ENCODE measurements at places on chromosomes 4 and X.

DNA sequence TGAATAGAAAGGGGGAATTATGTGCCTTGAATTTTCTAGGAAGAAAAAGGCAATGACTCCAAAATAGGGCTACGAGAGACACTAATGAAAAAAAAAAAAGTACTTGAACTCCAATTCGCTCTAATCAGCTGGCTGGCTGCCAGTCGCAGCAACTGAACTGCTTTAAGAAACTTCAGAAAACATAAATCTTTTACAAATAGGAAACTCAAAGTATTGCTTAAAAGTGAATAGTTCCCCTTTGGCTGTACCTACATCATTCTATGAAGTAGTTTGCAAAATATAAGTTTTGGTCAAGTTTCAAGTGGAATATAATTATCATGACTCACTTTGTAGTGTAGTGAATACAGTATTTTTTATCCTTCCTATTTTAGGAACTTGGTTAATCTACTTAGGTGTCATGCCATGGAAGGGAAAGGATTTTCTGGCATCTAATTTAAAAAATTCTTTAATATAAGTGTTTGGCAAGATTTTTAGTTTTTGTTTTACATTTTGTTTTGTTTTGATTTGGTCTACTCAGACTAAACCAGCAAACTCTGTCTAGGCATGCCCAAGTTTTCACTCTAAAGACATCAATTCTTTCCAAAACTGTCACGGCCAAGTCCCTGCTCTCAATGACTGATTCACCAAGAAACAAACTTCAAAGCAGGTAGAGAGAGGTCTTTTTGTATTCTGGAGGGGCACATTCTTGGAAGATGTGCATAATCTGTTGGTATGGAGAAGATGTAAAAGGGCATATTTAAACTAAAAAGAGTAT lies 382.4 kb upstream of the GALNT7 start:
- no peak for DNase-seq

GRCh38 chrX:134664202-134664601 lies 5.9 kb upstream of the PLAC1 start:
- DNase-seq = no peak

DNA sequence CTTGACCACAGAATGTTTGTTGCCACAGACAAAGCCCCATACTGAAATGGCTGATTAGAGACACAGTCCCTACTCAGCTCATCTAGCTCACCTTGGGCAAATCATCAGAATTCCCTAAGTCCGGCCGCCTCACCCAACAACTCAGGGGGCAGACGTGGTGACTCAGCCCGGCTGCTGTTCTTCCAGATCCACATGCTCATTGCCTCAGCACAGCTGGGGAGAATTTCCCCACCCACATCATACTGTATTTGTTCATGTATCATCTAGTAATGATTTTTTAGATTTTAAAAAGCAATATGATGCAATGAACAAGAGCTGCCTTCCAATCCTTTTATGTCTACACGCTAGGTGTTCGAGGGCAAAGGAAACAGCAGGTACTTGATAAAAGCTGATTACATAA lies 333.8 kb upstream of the TENM3 start:
- no peak for DNase-seq

DNA sequence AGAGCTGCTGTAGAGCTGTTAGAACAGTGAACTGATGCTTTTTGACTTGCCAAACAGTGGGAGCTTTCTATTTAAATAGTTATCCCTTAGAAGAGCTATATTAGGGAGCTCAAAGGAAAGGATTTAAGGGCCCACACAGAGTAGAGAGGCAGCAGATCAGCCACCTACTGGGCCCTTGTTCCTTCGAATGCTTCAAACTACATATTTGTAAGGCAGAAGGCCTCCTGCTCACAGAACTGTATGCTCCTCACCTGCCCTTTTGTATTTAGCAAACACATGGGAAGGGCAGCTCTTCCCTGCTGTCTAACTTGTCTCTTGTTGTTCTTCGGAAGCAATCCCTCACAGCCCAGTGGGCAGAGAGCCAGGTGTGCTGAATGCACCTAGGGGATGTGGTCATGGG lies 38.0 kb downstream of the IL1RAPL1 start:
- no peak for DNase-seq

DNA sequence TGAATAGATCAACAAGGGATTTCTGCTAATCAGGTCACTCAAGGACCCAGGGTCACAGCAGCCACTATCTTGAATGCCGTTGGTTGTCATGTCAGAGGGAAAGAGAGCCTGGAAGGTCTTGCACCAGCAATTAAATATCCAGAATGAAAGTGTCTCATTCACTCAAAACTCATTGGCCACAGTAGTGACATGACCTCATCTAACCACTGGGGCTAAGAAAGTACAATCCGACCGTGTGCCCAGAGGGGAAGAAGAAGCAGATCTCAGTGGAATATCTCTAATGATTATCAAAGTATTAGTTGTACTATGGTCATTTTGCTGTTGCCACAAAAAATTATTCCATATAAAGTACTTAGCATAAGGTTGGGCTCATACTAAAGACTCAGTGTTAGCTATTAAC lies 210.0 kb downstream of the QDPR start:
- no peak for DNase-seq

DNA sequence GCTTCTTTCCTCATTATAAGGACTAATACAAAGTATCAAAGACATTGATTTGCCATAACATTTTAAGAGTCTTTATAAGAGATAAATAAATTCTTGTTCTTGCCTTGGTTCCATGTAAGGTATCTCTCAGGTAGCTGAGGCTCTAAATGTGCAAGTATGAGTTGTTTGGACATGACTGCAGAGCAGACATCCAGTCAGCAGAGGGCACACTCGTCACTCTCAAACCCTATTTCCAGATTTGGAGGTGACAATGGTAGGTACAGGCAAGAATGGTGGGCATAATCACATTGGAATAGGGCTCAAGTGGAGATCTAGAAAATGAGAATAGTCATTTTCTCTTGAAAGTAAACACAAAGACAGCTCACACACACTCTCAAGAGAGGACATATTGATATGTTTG lies 133.3 kb upstream of the ZIC3 start:
- no peak for DNase-seq

GRCh38 chr4:56658528-56658927 lies 22.6 kb downstream of the HOPX start:
- DNase-seq = no peak

- DNase-seq = no peak
Measured at GRCh38 chr4:7034262-7035081, 8.7 kb upstream of the TADA2B start.
